Neuronal stem cell (in vitro differentiated cells): ENCODE measurements at places on chromosomes 3 and 15.

- H3K27ac ChIP-seq: no peak overlapping the region
- no peak overlapping the region for H3K4me3 ChIP-seq
- H3K27me3 ChIP-seq: no peaks in the 10 kb centered on the region
- no peaks in the 10 kb centered on the region for H3K36me3 ChIP-seq
- no peak for DNase-seq
Measured at GRCh38 chr3:72947715-72948490, 48.7 kb upstream of the PPP4R2 start.

- no peak for DNase-seq
- no peaks in the 10 kb centered on the region for H3K27me3 ChIP-seq
- H3K27ac ChIP-seq: no peak overlapping the region
- H3K4me3 ChIP-seq: no peak overlapping the region
Measured at GRCh38 chr15:67707520-67708283, 117.6 kb upstream of the SKOR1 start.

DNA sequence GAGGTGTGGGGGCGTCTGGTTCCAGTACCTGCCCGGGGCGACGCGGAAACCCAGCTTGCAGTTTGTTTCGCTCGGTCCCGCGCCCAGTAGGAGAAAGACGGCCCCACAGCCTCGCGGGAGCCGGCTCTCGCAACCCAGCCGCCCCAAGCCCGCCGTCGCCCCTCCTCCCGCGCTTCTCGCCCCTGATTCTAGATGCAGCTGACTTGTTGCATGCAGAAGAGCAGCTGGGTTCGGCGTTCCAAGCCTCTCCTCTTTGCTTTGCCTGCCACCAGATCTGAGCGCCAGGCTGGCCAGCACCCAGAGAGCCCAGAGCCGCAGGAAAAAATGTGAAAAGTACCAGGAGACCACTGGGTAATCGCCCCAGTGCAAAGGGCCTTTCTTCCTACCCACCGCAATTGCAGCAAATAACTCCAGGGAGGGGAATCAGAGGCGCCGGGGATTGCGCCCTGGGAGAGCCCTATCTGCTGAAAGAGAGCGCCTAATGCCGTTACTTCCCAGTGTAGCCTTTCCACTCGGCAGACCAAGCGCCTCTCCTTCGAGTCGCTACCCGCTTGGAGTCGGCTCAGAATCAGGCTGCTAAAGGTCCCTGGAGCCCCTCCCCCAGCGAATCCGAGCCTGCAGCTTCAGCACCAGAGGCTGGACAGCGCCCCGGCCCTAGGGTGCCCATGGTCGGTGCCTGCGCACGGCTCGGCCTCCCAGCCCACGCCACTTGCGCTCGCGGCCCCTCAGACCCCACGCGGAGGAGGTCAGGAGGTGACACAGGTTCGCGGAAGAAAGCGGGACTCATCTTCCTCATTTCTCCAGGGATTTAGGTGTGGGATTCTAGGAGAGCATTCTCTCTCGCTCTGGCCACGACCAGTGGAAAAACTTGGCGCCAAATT is 15.7 kb upstream of the AEN start:
- H3K36me3 ChIP-seq: no peaks in the 10 kb centered on the region
- H3K27me3 ChIP-seq: peaks cover 44% of the 10 kb centered on the region
- H3K4me3 ChIP-seq: peak overlapping the region; percentile 60

- H3K4me1 ChIP-seq: no peaks in the 10 kb centered on the region
- no peak overlapping the region for H3K4me3 ChIP-seq
- H3K27ac ChIP-seq: no peak overlapping the region
- H3K36me3 ChIP-seq: no peaks in the 10 kb centered on the region
- peaks cover 47% of the 10 kb centered on the region for H3K27me3 ChIP-seq
Measured at GRCh38 chr3:147425388-147425850, 16.3 kb downstream of the ZIC1 start.

DNA sequence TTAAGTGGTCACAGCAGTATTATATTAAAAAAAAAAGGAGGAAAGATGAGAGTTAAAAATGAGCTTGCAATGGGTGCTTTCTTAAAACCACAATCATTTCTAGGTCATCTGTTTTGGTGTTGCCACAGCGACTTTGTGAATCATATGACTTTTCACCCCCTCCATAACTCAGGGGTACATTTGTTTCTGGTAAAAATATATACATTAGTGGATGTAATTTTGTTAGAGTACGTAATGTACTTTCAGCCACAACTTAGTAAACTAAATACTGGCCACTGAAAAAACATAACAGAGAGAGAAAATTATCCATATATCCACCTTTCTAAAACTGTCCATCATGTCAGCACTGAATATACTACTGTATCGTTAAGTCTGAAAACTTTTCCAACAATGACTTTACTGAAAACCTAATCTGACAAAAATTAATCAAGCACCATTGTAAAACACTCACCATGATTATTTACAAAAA is 3.4 kb downstream of the ANKRD28 start:
- no peaks in the 10 kb centered on the region for H3K27me3 ChIP-seq
- H3K4me3 ChIP-seq: no peak overlapping the region
- peaks cover 24% of the 10 kb centered on the region for H3K36me3 ChIP-seq

- DNase-seq: no peak
- H3K27ac ChIP-seq: no peak overlapping the region
Measured at GRCh38 chr3:90011131-90011530, 903.7 kb downstream of the EPHA3 start.

DNA sequence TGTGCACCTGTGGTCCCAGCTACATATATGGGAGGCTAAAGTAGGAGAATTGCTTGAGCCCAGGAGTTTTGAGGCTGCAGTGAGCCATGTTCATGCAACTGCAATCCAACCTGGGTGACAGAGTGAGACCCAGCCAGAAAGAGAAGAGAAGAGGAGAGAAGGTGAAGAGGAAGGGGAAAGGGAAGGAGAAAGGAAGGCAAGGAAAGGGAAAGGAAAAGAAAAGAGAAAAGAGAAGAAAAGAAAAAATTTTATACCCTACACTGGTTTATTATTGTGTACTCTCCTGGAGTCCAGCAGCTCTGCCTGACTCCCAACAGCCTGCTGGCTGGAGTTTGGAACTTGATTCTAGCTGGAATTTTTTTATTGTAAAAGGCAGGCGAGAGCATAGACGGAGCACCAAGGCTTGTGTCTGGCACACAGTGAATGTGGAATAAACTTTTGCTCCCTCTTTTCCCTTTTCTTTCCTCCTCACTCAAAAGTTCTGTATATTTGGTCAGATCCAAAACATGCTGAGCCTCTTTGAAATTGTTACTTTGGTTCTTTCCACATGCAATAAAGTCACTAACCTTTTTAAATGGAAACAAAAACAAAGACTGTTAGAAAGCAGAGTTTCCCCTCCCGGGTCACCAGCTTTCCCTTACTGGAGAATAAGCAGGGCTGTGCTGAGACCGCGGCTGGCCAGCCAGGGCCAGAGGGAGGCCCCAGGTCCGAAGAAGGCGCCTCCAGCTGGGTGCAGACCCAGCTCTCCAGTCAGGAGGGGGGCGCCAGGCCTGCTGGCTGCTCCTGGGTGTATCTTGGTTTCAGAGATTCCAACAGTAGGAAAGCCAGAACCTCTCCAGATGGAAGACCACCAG is 9.9 kb downstream of the THSD4 start:
- H3K36me3 ChIP-seq: no peaks in the 10 kb centered on the region
- no peak overlapping the region for H3K27ac ChIP-seq
- no peak for DNase-seq
- H3K4me1 ChIP-seq: peaks cover 6% of the 10 kb centered on the region

GRCh38 chr3:118772547-118773011 is 262.1 kb downstream of the IGSF11 start:
- H3K36me3 ChIP-seq: no peaks in the 10 kb centered on the region
- H3K27ac ChIP-seq: peak overlapping the region; percentile 0
- no peaks in the 10 kb centered on the region for H3K27me3 ChIP-seq
- no peak overlapping the region for H3K4me3 ChIP-seq

DNA sequence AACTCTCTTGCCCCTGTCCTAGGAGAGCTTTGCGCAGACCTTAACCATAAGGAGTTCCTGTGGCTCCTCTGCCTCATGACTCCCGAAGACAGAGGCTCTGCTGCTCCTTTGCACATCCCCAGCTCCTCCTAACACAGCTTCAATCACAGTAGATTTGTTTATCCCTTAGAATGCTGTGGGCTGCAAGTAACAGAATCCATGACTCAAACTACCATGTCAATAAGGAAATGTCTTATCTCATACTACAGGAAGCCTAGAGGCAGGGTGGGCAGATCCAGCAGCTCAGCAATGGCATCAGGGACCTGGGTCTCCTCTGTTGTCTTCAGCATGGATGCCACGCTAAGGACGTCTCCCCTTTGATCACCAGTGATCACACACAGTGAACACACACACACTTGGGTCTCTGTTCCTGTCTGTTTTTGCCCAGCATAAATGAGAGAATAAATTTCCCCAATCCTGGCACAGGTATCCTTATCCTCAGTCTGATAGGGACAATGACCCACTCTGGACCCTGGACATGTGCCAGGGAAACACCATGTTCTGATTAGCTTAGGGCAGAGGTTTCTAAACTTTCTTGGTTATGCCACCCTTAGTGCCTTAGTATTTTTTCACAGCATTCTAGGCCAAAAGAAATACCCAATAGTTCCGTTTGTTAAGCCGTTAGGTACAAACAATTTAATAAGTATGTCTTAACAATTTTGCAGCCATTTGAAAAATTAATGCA is 46.1 kb upstream of the MRPS22 start:
- no peaks in the 10 kb centered on the region for H3K4me1 ChIP-seq
- DNase-seq: no peak
- H3K27ac ChIP-seq: no peak overlapping the region
- H3K4me3 ChIP-seq: no peak overlapping the region

- no peaks in the 10 kb centered on the region for H3K36me3 ChIP-seq
- H3K4me1 ChIP-seq: no peaks in the 10 kb centered on the region
- no peaks in the 10 kb centered on the region for H3K27me3 ChIP-seq
- DNase-seq: no peak
Measured at GRCh38 chr3:98114264-98114663, 16.3 kb upstream of the OR5H1 start.

DNA sequence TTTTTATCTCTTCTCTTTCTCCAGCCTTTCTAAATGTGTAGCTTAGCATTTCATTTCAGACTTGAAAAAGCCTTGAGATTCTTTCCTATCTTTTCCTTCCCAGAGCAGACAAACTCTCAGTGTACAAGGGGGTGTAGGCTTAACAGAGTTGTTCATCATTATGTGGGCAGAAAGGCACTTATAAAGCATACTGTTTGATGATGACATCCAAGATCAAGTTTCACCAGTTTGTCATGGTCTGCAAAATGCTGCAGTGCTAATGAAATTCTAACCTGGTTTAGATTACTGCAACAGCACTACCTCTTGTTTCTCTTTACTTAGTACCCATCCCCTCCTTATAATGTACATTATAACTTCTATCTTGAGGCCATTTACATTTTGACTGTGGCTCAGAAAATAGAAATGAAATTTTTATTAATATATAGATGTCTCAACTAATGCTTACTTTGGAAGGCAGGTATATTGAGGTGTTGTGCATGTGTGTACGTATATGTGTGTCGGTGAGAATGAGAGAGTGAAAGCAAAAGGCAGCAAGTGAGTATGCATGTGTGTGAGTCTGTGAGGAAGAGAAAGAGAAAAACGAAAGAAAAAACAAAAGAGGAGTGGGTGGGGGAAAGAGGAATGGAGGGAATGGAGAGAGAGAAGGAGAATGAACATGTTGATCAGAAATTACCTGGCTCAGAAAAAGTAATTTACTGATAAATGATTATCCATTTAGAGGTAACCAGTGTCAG is 1043.6 kb downstream of the TUSC7 start:
- H3K4me1 ChIP-seq: no peaks in the 10 kb centered on the region
- no peak for DNase-seq
- no peaks in the 10 kb centered on the region for H3K27me3 ChIP-seq
- H3K27ac ChIP-seq: no peak overlapping the region

DNA sequence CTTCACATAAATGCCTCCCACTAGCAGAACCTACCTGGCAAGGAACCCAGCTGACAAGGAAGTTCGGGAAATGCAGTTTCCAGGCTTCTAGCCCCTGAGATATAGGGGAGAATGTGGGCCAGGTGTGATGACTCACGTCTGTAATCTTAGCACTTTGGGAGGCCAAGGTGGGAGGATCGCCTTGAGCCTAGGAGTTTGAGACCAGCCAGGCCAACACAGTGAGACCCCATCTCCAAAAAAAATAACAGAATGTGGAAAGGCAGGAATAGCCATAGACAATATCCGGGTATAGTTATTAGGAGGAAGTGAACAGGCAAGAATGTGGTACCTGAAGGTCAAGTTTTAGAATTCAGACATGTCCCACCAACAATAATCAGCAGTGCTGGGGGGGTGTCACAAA is 40.5 kb upstream of the SH3BP5 start:
- H3K27me3 ChIP-seq: no peaks in the 10 kb centered on the region
- H3K36me3 ChIP-seq: no peaks in the 10 kb centered on the region
- H3K27ac ChIP-seq: no peak overlapping the region
- H3K4me1 ChIP-seq: peaks cover 1% of the 10 kb centered on the region
- no peak for DNase-seq

DNA sequence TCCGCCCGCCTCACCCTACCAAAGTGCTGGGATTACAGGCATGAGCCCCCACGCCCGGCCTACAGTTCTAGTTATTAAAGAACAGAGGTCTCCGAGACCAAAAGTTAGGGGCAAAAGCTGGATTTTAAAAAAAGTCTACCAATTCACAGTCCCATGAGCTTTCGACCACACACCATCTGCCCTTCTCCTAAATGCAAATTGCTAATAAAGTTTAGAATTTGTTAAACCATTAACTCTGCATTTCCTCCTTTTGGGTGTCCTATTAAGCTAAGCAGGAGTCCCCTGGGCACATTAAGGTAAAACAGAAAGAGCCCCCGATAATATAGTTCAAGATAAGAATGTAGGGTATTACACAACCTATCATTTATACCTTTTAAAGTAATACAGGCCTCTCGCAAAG is 322.7 kb downstream of the FOXP1 start:
- no peak for DNase-seq
- no peaks in the 10 kb centered on the region for H3K27me3 ChIP-seq
- peaks cover 6% of the 10 kb centered on the region for H3K4me1 ChIP-seq

- no peaks in the 10 kb centered on the region for H3K4me1 ChIP-seq
- H3K4me3 ChIP-seq: no peak overlapping the region
- no peaks in the 10 kb centered on the region for H3K27me3 ChIP-seq
- H3K36me3 ChIP-seq: no peaks in the 10 kb centered on the region
- no peak overlapping the region for H3K27ac ChIP-seq
Measured at GRCh38 chr15:85929786-85930185, 135.1 kb upstream of the KLHL25 start.

DNA sequence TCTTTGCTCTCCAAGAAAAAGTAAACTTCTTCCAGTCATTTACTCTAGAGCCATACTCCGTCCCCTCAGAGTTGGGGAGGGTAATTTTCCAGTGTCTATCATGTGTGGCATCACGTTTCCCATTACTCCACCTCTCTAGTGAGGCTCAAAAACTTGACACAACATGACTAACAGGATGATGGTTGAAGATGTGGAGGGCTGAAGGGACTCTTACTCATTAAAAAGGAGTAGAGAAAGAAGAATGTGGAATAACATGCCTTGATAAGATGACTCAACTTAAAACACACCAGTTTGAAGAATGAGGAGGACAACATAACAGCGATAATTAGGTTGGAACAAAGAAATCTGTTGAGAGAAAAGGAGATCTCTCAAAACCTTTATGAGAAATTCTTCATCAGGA is 894.3 kb downstream of the OTOL1 start:
- H3K27me3 ChIP-seq: no peaks in the 10 kb centered on the region
- no peak overlapping the region for H3K27ac ChIP-seq
- H3K4me3 ChIP-seq: no peak overlapping the region
- no peaks in the 10 kb centered on the region for H3K36me3 ChIP-seq
- no peaks in the 10 kb centered on the region for H3K4me1 ChIP-seq
- no peak for DNase-seq

GRCh38 chr15:74956648-74957475 is at the start of gene RPP25:
TSS of gene RPP25 (minus strand) at chr15:74956772. CDS start at chr15:74956583, 189 bp downstream.
- H3K27me3 ChIP-seq: peaks cover 19% of the 10 kb centered on the region
- H3K4me1 ChIP-seq: peaks cover 16% of the 10 kb centered on the region
- no peak within 1 kb of the TSS for H3K27ac ChIP-seq
- H3K36me3 ChIP-seq: no peaks in the 10 kb centered on the region
- peak within 1 kb of the TSS; percentile 81 for H3K4me3 ChIP-seq
